ENCODE measurements at places on chromosomes 12 and 14.

DNA sequence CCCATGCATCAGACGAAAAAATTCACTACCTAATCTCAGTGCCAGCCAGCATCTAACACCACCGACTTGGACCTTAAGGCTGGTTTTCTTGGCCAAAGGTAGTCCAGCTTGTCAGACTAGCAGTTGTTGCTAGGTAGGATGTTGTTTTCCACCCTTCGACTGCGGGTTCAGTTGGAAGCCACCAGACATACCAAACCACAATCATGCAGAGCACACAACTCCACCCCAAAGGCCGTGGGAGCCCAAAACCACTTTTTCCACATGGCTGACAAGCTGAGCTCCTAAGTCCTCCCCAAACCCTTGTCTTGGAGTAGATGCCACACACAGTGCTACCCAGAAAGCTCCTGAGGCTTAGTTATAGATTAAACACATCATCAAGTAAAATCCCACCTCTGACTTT lies 46.8 kb downstream of the LRIG3 start:
- DNase-seq, result no peak

DNA sequence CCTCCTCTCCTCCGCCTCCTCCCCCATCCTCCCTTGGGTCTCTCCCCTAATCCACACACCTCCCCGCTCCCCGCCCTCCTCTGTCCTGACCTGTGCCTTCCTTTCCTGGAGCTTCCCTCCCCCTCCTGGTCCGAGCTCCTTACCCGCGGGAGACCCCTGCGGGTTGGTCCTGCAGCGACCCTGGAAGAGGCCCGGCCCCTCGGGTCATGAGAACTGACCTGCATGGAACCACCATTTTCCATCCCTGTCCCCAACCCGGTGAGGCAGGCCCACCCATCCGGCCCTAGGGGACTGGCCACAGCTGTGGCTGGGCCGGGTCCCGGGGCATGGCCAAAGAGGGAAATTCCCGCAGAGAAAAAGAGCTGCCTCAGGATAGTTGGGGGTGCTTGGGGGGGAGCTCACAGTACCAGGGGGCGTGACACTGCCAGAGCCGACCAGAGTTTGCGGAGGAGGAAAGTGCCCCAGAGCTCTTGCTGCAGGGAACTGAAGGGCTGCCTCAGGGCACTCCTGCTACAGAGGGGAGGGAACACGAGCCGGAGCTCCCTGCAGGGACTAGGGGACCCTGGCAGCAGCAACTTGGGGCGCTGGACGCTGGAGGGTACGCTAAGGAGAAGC lies 613 bp downstream of the ARHGEF40 start:
- no peak for DNase-seq

GRCh38 chr12:123971770-123972456 lies 718 bp downstream of the CCDC92 start:
- DNase-seq, result peak; percentile 18

DNA sequence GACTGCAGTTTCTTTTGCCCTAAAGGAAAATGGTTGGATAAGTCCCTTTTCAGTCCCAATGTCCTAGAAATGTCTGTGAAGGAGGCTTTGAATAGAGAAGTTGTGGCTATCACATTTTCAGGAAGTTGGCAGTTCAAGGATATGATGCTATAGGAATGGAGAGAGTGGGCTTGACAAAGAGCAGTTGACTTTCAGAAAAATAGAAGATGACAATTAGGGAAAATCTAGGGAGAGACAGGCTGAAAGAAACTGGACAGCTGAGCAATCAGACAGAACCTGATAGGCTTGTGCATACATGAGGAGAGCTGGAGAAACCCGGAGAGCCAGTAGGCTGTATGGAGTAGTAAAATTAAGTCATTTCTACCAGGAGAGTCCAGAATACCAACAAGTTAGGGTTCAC lies 50.5 kb downstream of the LMNTD1 start:
- DNase-seq, result no peak

DNA sequence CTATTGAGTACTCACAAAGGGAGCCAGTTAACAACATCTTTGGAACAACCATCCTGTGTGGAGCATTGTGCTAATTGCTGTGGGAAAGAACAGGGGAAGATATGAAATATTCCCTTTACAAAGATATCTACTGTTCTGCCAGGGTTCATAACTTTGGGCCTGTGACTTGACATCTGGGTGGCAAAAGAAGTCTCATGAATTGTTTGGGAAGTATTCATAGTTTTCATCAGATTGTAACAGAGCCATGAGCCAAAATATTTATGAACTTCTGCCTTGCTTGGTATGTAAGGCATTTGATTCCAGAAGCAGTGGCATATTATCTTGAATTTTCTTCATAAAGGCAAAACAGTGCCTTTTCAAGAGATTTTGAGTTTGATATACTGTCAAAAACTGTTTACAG lies 816.2 kb downstream of the DIO2 start:
- DNase-seq, result no peak

DNA sequence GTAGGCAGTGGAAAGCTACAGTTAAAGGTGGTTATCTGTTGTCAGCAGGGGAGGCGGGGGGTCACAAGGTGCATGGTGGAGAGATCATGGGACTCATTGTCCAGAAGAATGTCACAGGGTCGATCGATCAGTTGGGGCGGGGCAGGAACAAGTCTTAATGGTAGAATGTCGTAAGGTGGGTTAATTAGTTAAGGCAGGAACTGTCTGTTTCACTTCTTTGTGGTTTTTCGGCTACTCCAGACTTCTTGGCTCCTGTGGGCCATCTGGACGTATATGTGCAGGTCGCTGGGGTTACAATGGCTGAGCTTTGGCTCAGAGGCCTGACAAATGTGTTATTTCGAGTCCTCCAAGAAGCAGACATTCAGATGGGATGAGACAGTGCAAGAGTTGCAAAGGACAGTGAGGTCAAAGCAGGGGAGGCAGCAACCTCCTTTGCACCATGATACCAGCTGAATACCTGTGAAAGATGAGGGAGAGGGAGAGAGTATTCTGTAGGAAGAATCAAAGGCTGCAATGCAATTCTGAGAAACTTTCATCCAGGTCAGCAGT lies 246.9 kb upstream of the TMEM132C start:
- no peak for DNase-seq

DNA sequence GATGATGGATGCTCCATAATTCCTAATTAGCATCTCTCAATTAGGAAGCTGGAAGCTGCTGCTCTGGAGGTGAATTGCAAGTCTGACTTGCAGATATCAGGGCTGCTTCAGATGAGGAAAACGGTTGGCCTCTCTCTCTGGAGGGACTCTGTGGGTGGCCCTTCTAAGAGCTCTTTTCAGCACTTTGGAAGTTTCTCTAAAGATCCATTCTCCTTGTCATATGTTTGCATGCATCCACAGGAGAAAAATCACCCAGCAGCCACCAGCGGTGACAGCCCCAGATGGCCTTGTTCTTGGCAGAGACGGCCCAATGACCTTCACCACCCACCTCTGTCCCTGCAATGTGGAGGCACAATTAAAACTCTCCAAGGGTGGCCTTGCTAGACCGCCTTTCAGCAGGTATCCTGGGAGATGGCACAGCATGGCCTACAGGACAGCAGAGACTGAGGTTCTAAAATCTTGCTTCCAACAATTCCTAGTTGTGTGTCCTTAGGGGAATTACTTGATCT lies 42.3 kb downstream of the KSR2 start:
- DNase-seq, result no peak

GRCh38 chr12:130799051-130799450 lies 40.0 kb downstream of the STX2 start:
- no peak for DNase-seq

- no peak for DNase-seq
Observed at GRCh38 chr14:96661244-96661969, 135.8 kb upstream of the VRK1 start.

DNA sequence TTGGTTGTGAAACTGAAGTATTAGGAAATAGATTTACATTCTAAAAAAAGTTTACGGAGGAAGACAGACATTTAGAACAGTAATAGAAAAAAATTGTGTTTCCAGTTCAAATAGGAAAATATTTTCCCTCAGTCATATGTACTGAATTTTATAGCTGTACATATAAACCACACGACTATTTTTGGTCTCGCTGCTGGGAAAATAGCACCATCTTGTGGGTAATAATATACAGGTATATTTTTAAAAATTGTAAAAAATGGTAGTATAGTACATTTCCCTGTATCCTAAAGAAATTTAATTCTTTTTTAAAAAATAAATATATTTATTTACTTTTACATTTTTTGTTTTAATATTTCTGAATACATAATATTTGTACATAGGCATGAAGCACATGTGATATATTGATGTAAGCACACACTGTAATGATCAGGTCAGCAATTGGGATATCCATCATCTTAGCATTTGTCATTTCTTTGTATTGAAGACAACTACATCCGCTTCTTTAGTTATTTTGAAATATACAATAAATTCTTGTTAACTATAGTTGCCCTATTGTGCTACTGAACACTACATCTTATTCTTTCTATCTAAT lies 168.6 kb downstream of the ALX1 start:
- DNase-seq, result no peak

Data from central memory CD8-positive, alpha-beta T cell (primary cell).